ENCODE measurements at places on chromosomes 2 and 18.

- DNase-seq = no peak
These were observed 649 bp downstream of the ESCO1 start for GRCh38 chr18:21599585-21600525.

DNA sequence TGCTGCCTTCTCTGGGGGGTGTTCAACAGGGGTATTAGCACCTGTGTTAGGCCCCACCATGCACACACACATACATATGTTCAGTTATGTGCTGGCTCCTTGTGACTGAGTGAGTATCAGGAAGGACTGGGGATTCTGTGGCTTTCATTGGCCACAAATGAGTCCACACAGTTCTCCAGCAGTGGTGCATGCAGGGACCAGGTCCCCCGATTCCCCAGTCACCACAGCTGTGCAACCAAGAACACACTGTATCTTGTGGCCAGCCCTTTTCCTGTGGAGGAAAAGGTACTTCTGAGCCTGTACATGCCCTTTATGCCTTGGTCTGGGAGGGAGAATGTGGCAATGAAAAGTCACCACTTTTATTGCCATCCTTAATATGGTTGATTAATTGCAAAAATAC, 74.9 kb upstream of the KLF7 start:
- no peak for DNase-seq

- DNase-seq = no peak
These were observed 28.8 kb downstream of the INPP5D start for GRCh38 chr2:233088972-233089345.

DNA sequence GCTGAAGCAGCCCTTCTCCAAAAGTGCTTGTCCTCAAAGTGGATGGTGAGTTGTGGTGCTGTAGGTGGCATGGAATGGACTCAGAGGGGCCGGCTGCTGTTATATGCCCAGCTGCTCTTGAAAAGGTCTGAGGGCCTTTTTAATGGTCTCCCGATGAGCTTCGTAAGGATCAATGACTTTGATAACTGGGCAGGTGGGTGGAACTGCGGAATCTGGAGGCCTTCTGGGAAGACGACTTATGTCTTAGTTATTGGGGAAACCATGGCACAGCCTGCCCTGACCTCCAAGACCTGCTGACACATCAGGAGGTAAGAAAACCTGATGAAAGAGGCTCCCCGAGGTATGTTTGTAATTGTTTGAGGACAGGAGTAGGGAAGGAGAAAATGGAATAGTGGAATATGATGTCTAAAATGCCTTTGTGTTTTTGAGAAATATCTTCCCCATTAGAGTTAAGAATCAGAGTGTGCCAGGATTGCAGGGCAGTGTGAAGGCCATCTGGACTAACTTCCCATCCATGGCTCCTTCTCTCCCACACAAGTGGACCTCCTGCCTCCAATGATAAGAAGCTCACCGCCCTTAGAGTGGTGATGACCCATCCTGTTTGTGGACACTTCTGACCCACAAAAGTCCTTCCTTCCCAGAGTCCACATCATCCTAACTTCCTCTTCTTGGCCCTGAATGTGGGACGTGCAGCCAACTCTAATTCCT, 236.1 kb downstream of the FHOD3 start:
- DNase-seq = no peak

- no peak for DNase-seq
These were observed 1.7 kb downstream of the EML4 start for GRCh38 chr2:42170619-42171395.

DNA sequence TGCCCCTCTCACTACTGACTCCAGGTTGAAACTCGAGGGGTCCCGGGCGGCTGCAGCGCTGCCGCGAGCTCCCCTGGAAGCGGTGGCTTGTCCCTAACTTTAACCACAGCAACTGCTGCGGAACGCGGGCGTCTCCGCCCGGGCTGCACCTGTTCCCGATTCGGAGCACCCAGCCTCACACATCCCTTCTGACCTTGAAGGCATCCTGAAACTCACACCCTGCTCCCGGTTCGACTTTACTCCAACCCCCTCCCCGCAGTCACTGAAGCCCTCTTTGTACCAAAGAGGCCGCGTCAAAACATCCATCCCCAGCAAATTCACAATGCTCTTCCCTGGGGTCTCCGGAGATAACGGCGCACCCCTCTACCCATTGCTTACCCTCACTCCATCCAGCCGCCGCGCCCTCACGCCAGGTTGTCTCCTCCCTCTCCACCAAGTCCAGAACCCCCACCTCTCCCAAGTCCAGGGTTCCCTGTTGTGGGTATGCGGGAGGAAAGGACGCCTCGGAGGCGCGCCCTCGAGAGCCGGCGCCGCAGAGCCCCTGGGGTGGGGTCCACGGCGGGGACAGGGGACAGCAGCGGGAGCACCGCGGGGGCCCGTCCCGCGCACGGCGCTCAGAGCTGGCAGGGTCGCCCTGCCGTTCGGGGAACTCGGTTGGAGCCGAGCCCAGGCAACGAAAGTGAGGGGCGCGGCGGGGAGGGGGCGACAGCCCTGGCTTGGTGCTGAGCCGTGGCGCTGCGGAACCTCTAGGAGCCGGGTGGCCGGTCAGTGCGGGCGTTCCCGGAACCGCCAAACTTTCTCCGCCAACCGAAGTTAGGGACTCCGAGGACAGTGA, 934 bp downstream of the MYO5B start:
- DNase-seq = no peak

DNA sequence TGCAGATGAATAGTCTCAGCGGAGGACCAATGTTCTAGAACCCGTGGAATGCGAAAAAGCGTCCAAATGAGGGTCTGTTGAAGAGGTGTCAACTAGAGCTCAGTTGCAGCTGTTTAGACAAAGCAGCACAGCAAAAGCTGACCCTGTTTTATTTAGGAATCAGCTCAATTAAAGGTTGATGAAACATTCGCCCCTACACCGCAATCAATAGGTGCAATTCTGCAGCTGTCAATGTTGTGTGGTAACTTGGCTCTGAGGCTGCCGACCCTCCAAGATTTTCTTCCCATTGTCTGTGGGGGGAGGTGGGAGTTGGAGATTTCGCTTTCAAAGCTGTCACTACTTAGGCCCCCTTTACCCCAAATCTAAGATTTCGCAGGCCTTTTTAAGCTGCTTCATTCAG, 330.0 kb downstream of the ETAA1 start:
- DNase-seq = no peak

DNA sequence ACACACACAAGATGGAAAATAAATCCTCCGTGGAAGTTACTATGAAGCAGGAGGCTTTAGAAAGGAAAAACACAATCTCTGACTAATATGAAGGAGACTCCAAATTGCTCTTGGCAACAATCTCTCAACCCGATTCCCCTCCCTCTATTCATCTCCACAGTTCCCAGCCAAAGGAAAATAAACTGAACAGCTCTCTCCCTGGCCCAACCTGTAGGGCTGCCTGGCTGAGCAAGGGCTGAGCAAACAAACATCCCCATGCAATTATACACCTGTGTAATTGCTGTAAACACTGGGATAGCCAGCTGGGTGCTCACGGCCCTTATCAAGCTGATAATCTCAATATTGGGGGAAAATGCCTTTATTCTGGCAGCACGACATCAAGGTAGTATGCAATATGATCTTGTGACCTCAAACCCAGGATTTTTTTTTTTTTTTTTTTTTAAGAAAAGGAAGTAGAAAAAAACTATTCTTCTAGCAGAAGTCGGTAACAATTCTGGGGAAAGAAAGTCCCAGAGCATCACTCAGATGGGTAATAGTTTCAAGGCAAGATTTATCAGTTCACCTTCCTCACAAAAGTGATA, 203.3 kb upstream of the SMAD2 start:
- DNase-seq = no peak

- DNase-seq = no peak
These were observed 14.6 kb downstream of the POU3F3 start for GRCh38 chr2:104868505-104868866.
